ENCODE measurements at places on chromosomes 3 and 15. TPM values are rescaled to one million over a fixed set of nuclear protein-coding genes. Genes with fewer than 3 reads are reported as not detected.
A peak's percentile ranks its signal among the peaks of the same experiment; 100 is the strongest.

GRCh38 chr3:45182915-45183871 is 37.0 kb upstream of the CDCP1 start:
- no peak for DNase-seq

GRCh38 chr3:172189987-172190603 is 150.7 kb downstream of the FNDC3B start:
- no peak for DNase-seq

DNA sequence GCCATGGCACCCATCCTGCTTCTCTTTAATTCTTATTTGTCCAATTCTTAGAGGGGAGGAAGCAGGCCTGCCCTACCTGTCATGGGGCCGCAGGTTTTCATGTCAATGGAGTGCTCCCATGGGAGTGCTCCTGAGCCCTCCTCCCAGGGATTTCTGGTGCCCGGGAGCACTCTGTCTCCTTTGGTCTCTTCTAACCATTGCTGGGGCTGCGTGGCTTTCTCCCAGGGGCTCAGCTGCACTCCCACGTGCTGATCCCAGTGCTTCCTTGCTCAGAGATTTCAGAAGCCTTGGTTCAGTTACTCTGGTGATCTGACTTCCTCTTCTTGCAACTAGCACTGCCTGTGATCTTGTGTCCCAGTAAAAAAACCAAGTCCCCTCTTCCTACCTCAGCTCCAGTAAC is 68.0 kb upstream of the ARL8B start:
- no peak for DNase-seq

DNA sequence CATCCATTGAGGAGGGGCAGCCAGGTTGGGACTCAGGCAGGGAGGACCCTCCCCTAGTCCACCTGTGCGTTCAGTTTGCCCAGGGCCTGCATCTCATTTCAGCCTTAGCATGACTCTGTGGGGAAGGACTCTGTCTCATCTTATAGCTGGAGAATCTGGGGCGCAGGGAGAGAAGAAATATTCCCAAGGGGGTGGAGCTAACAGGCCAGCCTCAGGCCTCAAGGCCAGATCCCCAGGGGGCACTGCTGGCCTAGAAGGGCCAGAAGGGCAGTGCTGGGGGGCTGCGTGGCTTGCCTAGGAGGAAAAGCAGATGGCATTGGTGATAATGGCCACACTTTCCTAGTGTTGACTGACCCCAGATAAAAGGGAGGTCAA is 10.9 kb downstream of the AMOTL2 start:
- DNase-seq, result peak; percentile 21

DNA sequence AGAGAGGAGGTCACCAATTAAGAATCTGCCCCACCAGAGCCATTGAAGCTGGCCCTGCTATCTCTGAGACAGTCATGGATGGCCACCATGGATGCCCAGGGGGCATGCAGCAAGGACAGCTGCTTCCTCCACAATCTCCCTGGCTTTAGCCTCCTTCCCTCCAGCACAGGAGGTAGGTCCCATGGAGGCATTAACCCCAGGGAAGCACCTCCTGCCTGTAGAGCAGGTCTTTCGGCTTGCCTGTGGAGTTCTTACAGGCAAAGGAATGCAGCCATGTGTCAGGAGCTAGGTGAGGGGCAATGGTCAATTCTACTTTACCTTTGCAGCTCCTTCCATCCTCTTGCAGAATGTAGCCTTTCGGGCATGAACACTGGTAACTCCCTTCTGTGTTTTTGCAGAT is 93.8 kb downstream of the DUT start:
- peak; percentile 13 for DNase-seq

Gene WDR72
- total RNA-seq, result not detected

Gene LSAMP
- total RNA-seq, result under 0.01 TPM

DNA sequence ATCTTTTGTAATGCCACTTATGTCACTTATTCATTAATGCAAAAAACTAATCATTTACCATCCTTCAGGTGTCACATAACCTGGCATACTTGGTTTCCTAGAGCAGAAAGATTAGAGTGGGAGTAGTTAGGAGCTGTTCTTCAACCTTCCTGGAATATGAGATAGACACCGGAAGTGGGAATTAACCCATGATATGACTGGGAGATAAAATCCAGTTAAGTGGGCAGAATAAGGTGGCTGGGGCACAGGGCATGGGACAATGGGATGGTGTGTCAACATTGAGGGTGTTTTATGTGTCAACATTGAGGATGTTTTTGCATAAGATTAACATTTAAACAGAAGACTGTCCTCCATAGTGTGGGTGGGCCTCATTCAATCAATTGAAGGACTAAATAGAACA is 94.3 kb upstream of the CBLB start:
- DNase-seq, result no peak

Gene PPM1L
- 4.4 TPM for total RNA-seq

Gene ECE2
- total RNA-seq, result not detected

Gene SLC6A6
- 10.9 TPM for total RNA-seq

Measured in SJCRH30 (cell line).